ENCODE measurements at places on chromosomes 11 and 22. TPM values are rescaled to one million over a fixed set of nuclear protein-coding genes. Genes with fewer than 3 reads are reported as not detected.
A peak's percentile ranks its signal among the peaks of the same experiment; 100 is the strongest.

DNA sequence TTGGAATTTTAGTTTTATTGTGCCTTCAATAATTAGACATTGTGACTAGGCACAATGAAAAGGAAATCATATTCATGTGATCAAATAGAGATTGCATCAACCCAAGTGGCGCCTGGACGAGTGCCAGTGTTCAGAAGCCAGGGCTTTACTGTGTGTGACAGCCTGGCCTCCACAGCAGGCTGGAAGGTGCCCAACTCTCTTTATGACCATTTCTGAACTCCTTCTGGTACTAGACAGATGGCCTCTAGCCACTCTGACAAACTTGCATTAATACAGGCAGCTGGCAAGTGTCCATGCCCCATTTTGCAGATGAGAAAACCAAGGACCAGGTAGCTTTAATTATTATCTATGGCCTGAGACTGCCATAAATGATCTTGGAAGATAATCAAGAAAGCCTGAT, 8.3 kb upstream of the POU2AF1 start:
- peak; percentile 61 for DNase-seq

DNA sequence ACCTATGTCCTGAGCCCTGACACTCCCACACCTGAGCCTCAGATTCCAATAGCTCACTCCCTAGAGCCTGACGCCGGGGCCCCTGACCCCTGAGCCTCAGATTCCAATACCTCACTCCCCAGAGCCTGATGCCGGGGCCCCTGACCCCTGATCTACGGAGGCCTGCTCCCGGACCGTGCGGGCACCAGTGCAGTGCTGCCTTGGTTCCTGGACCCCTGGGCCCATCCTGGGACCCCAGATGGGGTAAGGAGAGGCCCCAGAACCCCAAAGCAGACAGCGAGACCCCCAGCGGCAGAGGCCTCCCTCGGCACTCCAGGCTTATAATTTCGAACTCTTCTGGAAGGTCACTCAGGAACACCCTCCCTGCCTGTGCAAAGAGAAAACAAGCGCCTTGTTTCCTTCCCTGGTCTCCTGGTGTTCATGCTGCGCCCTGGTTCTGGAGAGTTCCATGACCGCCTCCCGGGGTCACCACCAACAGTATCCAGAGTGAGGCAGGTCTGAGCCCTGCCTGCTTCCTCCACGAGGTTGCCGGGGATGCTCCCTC, 7.5 kb downstream of the SUSD2 start:
- DNase-seq = no peak

- DNase-seq = no peak
Observed at GRCh38 chr11:59556917-59557348, 45.6 kb downstream of the OR4D9 start.

CARD16 gene
- 22.8 TPM for total RNA-seq

DNA sequence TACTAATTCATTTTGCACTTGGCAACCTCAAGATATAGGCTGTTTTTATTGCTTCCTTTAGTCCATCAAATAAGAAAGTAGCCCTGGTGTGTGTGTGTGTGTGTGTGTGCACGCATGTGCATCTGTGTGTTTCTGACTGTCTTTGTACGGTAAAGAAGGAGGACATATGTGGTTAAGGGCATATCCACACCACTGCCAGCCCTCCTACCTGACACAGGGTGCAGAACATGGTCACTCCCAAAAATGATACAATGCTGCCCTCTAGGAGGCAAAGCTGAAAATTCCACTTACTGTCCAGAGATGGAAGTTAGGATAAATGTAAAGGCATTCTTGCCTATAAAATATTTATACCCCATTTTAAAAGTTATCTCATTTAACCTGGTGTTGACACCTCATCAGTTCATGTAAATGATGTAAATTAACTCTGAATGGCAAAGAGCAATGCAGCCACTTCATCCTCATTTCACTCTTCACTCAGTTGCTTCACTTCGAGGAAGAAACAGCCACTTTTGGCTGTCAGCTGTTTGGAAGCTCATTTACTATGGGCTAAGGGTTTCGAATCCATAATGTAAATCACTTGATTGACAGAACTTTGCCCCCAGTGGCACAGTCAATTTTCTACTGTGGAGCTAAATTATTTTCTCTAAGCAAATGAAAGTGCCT, 83.1 kb upstream of the MTNR1B start:
- peak; percentile 37 for DNase-seq

GRCh38 chr11:20026629-20027555, 133.4 kb downstream of the DBX1 start:
- no peak for DNase-seq

- DNase-seq = no peak
Observed at GRCh38 chr11:78344676-78345075, 72.9 kb downstream of the GAB2 start.

DNA sequence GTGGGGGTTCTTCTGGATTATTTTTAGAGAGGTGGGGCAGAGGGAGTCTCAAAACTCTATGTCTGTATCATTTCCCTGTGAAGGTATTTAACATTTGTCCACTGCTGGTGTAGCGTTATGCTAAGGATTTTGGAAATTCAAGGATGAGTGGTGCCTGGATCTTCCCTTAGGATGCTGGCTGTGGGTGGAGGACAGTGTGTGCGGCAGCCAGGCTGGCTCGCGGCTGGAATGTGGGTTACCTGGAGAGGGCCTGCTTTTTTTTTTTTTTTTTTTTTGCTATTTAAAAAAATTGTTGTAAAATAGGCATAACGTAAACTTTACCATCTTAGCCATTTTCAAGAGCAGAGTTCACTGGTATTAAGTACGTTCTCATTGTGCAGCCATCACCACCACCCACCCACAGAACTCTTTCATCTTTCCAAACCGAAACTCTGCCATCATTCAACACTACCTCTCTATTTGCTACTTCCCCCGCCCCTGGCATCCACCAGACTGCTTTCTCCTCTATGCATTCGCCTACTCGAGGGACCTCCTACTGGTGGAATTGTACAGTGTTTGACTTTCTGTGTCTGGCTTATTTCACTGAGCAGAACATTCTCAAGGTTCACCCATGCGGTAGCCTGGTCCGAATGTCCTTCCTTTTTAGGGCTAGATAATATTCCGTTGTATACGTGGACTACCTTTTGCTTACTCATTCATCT, 67.1 kb downstream of the PARVB start:
- no peak for DNase-seq

GRCh38 chr11:132300283-132300682, 929.9 kb downstream of the NTM start:
- DNase-seq = no peak

FOSL1 gene
- 1.2 TPM for total RNA-seq

DNA sequence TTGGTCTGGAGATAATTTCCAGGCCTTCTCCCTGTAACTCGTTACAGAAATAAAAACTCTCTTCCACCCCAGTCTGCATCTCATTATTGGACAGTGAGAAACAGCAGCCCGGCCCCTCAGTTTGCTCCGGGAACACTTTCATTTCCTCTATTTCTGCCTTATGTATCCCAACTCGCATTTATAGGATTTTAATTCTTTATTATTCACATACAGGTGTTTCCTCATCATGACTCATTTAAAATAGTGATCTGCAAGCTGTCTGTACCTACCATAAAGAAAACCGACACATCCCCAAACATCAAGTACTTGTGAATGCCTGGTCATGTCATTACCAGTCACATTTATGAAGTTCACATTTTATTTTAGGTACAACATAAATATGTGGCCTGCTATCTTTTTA, 42.8 kb downstream of the PIWIL3 start:
- DNase-seq = no peak

DNA sequence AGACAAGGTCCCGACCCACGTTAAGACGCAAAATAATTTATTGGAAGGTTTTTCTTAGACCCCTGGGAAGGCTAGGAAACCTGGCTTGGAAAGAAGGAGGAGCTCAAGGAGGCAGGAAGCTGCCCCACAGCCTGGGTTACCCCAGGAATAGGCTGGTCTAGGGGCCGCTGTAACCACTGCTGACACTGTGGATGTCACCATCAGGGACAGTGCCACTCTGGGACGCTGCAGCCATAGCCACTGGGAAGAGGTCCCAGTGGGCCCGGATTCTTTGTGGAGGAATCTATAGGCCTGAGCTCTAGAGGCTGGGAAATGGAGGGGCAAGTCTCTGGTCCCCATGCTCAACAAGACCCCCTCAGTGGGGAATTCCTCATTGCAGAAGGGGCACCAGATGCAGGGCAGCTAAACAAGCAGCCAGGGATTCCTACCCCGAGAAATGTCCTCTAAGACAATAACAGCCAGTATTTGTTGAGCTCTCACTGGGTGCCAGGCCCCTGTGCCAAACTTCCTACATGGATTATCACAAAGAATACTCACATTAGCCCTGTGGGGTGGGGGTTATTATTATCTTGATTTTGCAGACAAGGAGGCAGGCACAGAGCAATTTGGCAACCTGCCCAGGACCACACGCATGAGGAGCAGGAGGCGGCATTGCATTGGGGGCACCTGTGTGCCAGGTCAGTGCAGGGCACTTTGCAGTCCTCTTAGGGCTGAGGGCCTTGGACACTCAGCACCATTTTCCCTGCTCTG, 19.5 kb upstream of the CHKA start:
- no peak for DNase-seq

RAG1 gene
- 2.6 TPM for total RNA-seq

- no peak for DNase-seq
Observed at GRCh38 chr11:19185036-19185435, 16.7 kb downstream of the CSRP3 start.

TMX2 gene
- total RNA-seq = 72.3 TPM

GRCh38 chr11:57368106-57368844, 12.7 kb downstream of the PRG3 start:
- DNase-seq = no peak

GRCh38 chr22:38312261-38312800, 4.9 kb downstream of the CSNK1E start:
- DNase-seq = no peak

GRCh38 chr11:64015935-64016845, 19.5 kb upstream of the FLRT1 start:
- no peak for DNase-seq

- no peak for DNase-seq
Observed at GRCh38 chr11:118142081-118142480, 10.5 kb downstream of the SCN4B start.

SLC1A2 gene
- total RNA-seq = 0.58 TPM

DNA sequence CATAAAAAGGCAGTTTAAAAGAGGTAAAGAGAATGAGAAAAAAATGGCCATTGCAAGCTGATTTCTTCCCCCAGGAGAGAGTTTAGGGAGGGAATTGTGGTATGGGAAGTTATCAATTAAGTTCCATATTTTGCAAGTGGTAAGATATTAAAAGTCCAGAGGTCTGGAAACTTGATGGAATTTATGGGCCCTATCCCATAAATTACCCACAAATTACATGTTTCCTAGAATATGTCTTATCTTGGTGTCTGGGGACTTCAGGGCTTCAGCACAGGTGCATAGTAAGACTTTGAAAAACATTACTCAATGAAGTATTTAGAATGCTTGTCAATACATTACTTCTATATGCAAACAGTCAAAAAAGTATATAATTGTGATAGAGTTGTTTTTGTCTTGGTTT, 614.9 kb upstream of the LRRC4C start:
- DNase-seq = no peak

PI4KA gene
- 100 TPM for total RNA-seq

DNA sequence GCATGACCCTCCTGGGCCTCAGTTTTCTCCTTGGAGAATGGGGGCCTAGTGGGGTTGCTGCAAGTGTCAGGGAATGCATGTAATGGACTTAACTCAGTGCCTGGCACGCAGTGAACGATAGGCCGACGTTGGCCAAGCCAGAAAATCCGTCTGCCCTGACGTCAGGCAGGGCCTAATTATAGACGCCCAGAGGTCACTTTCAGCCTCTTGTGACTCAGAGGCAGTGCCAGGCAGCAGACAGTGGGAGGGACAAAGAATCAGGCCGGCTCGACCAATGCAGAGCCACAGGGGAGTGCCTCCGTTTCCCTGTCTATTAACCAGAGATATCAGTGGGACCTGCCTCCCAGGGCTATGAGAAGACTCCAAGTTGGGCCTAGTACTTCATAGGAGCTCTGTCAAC, 115.0 kb downstream of the MN1 start:
- DNase-seq = peak; percentile 92

MMP27 gene
- not detected for total RNA-seq

DNA sequence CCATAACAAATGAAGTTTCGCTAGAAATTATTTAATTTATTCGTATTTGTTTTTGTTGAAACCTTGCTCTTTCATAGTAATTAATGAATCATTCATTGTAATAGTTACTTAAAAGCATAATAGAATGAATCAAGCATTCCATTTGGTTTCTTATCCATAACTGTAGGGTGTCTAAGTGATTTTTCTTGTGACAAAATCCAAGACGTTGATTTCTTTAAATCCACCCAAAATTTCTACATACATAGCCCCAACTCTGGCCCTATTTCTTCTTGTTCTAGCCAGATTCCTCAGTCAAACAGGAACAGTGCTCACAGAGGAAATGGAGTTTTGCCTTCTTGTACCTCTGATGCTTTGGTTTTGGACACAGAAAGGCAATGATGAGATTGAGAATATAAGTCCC, 25.5 kb downstream of the UBASH3B start:
- no peak for DNase-seq

DNA sequence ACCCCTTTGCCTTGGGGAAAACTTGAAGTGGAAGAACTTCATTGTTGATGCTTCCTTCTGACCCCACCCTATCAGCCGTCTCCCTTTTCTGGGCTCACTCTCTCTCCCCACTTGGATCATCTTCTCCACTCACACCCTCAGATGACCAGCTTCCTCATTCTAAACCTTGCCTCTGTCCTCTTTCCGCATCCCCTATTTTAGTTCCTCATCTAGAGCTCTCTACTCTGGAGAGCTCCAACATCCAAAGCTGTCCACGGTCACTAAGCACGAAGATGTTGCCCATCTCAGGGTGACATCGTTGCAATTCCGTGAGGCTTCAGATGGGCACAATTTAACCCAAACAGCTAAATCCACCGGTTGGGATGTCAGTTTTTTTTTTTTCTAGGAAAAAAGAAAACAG, 31.6 kb upstream of the ME3 start:
- no peak for DNase-seq

DNA sequence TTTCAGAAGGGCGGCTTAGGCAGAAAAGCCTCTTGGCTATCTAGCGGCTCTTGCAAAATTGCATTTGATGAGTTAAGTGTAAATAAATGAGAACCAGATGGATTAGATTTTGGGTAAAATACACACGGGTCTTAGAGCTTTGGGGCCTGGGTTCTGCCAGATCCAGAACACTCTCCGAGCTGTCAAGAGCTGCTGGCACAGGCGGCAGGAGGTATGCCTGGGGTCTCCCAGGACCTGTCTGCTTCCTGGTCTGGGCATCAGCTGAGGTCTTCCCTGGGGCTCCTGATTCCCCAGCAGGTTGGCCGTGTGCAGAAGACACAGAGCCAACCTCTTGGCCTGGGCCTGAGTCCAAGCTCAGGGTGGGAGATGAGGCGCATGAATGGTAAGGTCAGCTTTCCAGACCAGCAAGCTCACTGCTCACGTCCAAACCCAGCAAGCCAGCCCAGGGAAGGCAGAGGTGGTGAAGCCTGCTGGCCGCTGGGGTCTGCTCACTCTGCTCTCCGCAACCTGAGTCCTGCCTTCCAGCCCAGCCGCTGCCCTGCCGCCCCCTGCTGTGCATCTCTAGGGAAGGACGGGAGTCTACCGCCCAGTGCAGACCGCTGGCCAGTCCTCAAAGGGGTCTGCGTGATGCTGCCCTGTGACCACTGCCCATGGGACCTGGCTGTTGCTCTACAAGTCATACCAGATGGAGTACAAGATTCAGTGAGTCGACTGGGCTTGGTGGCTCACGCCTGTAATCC, 44.9 kb downstream of the SCUBE1 start:
- DNase-seq = no peak

CASTOR1 gene
- 19.1 TPM for total RNA-seq

- DNase-seq = no peak
Observed at GRCh38 chr11:115921540-115921939, 417.3 kb upstream of the CADM1 start.

MS4A4E gene
- total RNA-seq = 3.5 TPM
